Cortex of kidney (tissue), 1 donor: ENCODE measurements at places on chromosomes 6 and 20.

- DNase-seq = no peak
These were observed 30.2 kb downstream of the SYTL3 start for GRCh38 chr6:158680015-158680414.

GRCh38 chr20:1693427-1693826 lies 35.8 kb upstream of the SIRPG start:
- no peak for DNase-seq

GRCh38 chr20:9916761-9917160 lies 77.9 kb upstream of the PAK5 start:
- DNase-seq = no peak

GRCh38 chr6:46333481-46333880 lies 157.8 kb downstream of the RCAN2 start:
- no peak for DNase-seq

DNA sequence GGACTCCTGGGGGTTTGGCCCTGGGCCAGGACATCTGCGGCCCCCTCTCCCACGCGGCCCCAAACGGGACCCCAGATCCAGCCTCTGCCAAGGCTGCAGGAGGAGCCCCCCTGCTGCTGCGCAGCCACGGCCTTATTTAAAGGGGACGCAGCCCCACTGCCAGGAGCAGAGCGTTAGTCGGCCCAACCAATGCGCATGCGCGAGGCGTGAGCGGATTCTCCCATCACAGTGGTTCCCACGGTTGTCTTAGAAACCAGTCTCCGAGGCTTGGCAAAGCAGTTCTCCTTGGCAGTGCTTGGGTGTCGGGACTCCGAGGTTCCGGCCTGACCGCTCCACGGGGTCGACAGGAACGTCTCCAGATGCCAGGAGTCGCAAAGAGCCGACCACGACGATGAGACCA lies 288.3 kb upstream of the ZNF337 start:
- no peak for DNase-seq

DNA sequence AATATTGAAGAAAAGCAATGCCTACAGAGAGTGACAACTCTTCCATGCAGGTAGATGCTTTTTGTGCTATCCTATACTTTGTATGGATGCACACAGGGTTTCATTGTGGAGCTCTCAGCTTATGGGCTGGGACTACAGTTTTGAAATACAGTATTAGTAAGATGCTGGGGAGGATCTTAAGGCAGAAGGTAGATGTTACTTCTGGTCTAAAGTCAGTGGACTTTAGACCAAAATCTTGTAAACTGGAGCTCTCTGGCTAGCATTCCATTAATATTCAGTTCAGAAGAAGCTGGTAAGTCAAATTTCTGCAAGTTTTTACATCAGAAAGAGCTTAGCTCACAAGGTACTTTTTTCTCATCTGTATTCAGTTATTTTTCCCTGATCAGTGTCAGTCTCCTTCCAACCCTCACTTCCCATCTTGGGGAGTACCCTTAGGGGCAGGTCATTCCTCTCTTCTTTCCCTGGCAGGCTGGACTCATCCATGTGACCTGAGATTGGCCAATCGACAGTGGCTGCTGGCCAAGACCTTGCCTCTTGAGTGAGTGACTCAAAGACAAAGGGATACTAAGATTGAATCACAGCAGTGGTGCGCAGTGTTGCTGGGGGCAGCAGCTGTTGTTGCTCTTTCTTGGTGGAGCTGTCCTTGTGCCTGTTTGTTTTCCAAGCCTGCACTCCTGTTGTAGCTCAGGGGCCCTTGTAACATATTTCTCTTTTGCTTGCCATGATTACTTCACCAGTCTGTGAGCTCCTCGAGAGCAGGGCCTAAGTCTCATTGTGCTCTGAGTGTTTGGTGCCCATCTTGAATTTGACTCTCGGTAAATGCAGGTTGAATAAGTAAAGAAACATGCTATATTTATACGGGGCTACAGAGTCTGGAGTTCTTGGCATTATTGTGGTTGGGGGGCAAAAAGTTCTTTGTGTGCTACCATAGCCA lies 2.8 kb upstream of the PHF20 start:
- no peak for DNase-seq

DNA sequence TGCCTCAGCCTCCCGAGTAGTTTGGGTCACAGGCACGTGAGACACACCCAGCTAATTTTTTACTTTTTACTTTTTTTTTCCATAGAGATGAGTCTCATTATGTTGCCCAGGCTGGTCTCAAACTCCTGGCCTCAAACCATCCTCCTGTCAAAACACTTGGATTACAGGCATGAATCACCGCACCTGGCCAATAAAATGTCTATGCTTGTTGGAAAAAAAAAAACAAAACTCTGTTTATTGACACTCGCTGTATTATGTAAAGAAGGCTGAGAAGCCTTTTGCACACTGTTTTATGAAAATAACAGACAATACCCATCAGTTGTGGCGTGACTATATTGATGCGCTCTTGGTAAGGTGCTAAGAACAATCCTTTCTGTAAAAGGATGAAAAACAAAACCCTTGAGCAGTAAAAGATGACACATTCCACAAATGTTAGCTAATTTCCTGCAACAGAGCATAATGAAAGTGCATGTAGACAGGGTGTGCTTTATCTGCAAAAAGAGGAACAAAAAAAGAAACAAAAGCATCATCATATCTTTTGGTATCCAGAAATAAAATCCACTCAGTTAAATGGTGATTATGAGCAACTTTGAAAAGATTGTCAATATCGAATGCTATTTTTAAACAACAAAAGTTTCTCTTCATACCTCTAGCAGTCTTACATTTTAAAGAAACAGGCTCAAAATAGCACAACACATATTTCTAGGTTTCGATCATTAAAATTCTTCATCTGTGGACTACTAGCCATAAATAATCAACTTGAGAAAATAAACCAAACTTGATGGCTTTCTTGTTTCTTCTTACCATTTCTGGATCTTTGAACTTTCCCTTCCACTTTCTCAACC lies 108.3 kb upstream of the PHACTR1 start:
- no peak for DNase-seq

GRCh38 chr6:133880896-133881295 lies 8.0 kb upstream of the TCF21 start:
- no peak for DNase-seq

DNA sequence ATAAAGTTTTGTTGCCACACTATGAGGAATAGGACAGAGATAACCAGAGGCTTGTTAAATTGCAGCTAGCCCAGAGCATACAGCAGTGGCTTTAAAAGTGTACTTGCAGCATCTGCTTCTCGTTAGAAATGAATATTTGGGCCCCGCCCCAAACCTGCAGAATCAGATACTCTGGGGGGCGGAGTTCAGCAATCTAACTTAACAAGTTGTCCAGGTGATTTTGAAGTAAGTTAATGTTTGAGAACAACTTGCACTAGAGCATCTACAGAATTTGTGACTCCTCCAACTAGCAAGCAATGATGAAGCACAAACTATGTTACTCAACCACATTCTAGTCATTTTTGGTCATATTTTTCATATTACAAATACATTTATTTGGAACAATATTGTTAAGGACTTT lies 10.6 kb upstream of the SUPT3H start:
- DNase-seq = no peak

- DNase-seq = no peak
These were observed 414.3 kb downstream of the TFAP2A start for GRCh38 chr6:10000551-10000950.

DNA sequence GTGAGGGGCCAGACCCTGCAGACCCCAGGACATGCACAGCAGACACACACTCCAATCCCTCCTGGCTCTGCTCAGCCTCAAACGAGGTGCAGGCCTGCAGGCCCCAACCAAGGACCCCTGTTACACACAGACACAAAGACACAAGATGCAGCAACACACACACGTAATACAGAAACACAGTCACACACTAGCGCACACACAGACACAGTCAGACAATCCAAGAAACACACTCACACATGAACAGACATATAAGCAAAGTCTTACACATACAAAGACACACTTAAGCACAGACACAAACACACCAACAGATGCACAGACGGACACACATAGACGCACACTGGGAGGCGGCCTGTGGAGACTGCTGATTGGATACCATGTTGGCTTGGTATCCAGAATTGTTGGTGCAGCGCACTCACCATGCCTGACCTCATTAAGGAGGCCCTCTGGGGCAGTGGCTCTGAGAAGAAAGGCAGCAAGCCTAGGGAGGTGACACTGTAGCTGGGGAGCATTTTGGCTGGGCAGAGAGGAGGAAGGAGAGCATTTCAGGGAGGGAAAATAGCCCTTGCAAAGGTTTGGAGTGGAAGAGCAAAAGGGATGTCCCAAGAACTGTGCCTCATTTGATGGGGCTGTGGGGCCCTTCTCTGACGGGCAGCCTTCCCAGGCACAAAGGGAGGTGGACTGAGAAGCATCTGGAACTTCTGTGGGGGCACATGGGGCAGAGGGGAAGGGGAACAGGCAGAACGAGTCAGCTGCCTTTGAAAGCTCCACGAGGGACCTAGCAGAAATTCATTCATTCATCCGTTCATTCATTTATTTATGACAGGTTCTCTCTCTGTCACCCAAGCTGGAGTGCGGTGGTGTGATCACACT lies 1.4 kb upstream of the HSPA12B start:
- DNase-seq = no peak

DNA sequence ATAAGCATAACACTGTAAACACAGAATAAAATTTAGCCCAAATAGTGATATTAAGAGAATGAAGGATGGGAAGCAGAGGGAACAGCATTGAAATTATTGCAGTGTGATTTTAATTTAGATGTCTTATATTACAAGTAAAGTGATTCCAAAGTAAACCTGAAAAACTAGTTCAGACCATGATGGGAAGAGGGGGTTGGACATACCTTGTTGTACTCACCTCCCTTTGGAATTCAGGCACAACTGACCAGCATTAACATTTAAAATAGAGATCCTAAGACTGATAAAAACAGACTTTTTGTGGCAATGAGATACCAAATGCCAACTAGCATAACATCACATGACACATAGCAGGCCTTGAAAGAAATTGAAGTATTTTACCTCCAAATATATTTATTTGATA lies 262.6 kb upstream of the PRND start:
- DNase-seq = no peak

GRCh38 chr6:16911088-16911487 lies 149.8 kb upstream of the ATXN1 start:
- no peak for DNase-seq

GRCh38 chr6:90199900-90200299 lies 96.7 kb downstream of the BACH2 start:
- no peak for DNase-seq

- DNase-seq = no peak
These were observed 21.7 kb downstream of the CST9L start for GRCh38 chr20:23546435-23547144.

DNA sequence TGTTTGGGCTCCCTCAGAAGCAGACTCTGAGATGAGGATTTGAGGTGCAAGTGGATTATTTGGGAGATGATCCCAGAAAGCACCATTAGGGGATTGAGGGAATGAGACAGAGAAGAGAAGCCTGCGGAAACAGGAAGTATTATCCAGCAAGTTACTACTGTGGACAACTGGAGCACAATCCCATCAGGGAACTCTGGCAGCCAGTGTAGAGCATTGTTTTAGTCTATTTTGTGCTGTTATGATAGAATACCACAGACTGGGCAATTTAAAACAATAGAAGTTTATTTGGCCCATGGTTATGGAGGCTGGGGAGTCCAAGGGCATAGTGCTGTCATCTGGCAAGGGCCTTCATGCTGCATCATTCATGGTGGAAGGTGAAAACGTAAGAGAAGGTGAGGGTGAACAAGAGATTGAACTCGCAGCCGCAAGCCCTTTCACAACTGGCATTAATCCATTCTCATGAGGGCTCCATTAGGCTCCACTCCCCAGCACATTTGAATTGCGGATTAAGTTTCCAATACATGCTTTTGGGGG lies 43.5 kb upstream of the SLC9A8 start:
- DNase-seq = no peak

DNA sequence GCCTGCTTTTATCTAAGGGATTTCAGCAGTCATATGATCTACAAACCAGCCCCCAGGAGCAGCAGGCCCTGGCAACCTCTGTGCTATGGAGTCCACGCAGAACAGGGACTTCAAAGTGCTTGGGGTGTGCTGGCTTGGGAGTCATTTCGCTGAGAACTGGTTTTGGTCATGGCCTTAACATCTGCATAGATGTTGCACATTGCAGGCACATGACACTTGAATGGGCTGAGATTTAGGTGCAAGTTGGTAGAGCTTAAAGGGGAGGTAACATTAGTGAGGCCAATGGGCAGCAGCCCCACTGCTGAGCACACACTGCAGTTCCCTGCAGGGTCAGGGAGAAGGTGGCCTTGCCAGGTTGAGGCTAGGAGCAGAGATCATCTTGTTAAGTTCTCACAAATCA lies 43.6 kb downstream of the RREB1 start:
- DNase-seq = no peak

- no peak for DNase-seq
These were observed 50.2 kb upstream of the HIVEP1 start for GRCh38 chr6:11961923-11962322.

- no peak for DNase-seq
These were observed 156.6 kb downstream of the NFATC2 start for GRCh38 chr20:51385646-51386530.

DNA sequence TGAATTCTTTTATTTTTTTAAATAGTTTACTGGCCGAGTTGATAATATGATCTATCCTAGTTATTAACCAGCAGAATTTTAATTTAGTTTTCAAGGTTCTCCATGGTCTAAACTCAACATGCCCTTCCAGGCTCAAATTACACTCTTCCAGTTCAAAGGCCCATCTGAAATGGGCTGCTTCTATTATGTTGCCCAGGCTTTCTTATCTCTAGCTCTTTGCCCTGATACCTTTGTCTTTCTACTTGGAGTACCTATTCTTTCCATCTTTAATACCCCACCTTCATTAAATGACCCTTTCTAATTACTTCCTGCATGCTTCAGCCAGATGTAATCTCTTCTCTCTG lies 541.2 kb upstream of the FLRT3 start:
- no peak for DNase-seq
